Stimulated activated CD8-positive, alpha-beta memory T cell treated with anti-CD3 and anti-CD28 coated beads, Interleukin-7, amount 100 ng/mL, for 1 hour (primary cell): ENCODE measurements at places on chromosomes 7 and 10.

GRCh38 chr7:154998481-154998880 lies 4.4 kb downstream of the PAXIP1 start:
- no peak for DNase-seq

DNA sequence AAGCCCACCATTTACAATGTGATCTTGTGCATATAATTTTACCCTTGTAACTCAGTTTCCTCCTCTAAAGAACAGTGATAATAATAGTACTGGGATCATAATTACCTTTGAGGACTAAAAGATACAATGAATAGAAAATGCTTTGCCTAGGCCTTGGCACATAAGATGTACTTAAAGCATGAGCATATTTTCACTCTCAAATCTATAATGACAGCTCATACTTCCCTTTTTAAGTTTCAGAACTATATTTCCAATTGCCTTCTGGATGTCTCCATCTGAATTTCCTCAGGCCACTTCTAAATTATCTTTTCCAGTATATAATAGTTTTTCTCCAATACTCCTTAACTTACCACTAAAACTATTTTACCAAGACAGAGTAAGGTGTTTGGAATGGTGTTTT lies 13.3 kb upstream of the ITGB8 start:
- no peak for DNase-seq

DNA sequence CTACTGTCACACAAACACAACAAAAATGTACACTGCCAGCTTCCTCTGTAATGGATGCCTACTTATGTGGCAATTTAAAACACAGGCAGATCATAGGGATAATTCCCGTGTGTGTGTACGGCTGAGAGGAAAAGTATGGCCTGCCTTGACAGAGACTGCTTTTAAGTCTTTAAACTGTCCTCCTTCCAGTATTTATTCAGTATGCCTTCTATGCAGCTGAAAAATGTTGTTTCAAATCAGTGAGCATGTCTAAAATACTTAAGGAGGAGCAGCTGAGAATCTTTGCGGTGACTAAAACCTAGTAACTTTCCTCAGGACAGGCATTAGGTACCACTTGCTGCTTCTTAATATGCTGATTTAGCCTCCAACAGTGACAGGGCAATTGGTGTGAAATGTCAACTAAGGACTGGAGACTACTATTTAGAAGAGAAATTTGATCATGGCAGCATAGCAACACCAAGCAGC lies 126.3 kb downstream of the CACNA2D1 start:
- DNase-seq, result no peak

GRCh38 chr7:126569402-126569801 lies 683.3 kb downstream of the GRM8 start:
- no peak for DNase-seq

- DNase-seq, result no peak
Measured at GRCh38 chr7:46626691-46627310, 705.7 kb upstream of the IGFBP3 start.

GRCh38 chr10:44567471-44567870 lies 182.6 kb upstream of the CXCL12 start:
- DNase-seq, result no peak

DNA sequence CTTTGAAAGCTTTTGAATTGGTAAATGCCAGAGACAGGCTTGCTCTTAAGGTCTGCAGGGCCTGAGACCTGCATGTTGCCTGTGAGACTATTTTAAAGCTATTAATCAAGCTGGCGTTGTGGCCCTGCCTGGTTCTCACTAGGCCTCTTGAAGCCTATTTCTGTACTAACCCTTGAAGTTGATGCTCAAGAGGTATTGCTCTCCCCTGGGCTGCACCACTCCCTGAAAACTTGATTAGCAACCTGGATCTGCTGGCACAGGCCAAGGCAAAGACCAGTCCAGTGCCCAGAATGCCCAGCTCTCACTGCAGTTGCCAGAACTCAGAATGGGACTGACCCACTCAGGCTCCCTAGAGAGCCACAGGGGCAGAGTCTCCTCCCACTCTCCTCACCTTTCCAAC lies 220.0 kb upstream of the MEOX2 start:
- no peak for DNase-seq

DNA sequence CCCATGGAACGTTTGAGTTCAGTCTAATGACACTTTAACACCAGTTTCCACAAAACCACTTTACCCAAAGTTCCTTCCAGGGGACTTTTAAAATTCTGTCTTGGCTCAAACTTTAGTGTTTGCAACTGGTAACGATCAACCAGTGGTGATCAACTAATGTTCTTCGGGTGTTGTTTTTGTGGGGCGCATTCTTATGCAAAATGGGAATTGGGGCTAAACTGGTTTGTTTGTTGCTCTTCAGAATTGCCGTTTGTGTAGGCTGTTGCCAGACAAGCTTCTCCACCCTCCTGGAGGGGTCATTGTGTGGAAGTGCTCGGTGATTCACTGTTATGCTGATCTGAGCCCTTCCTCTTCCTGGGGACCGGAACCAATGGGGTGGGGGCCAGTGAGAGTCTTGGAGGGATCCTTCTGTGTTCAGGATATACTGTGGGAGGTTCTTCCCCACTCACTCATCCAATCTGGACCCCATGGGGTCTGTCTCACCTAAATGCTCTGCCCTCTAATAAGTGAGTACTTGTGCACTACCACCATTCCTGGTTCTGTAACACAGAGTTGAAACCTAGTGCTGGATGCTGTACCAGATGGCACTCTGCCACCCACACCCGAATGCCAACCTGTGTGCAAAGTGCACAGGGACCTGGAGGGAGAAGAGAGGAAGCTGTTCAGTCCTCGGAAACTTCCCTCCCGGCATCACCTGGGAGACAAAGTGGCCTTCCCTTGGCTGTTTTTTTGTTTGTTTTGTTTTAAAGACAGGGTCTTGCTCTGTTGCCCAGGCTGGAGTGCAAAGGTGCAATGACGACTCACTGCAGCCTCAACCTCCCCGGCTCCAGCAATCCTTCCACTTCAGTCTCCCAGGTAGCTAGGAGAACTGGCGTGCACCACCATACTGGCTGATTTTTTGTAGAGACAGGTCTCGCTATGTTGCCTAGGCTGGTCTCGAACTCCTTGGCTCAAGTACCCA lies 2.1 kb downstream of the NFE2L3 start:
- no peak for DNase-seq

GRCh38 chr10:109968953-109969759 lies 38.6 kb upstream of the ADD3 start:
- DNase-seq, result no peak

GRCh38 chr10:19719284-19719683 lies 96.9 kb upstream of the PLXDC2 start:
- DNase-seq, result no peak

DNA sequence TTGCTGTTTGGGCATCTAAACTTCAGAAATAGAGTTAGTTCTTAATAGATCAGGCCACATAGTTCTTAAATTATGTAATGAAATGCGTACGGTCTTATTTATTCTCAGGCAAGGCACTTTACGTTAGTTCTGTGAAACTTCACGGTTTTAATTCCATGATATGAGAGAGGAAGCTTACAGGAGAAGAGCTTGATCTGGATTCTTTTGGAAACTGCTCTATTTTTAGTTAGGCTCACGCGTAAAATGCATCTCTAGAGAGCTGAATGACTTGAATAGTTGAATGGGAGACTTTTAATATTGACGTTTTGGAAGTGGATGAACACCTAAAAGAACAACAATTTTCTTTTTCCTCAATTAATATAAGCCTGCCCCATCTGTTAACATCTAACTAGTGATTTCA lies 71.1 kb downstream of the PRKG1 start:
- no peak for DNase-seq

GRCh38 chr7:99437946-99438572 lies 539 bp downstream of the PTCD1 start:
- DNase-seq, result no peak

GRCh38 chr10:119770928-119771327 lies 45.1 kb downstream of the INPP5F start:
- DNase-seq, result no peak

DNA sequence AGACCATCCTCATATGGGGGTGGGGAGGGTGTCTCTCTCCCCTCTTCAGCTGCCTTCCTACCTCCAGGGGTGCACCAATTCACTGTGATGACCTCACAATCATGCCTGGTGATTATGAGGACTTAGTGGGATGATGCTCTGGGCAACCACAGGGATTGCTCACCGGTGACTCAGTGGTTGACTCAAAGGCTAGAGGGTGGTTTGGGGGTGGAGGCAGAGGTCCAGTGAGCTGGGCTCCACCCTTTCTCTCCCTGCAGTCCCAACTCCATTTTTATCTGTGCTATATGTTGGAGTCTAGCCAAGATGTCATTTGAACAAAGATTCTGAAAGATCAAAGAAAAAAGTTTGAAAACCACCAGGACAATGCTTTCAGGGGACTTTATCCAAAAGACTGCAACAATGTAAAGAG lies 286.9 kb downstream of the KCNMA1 start:
- no peak for DNase-seq

DNA sequence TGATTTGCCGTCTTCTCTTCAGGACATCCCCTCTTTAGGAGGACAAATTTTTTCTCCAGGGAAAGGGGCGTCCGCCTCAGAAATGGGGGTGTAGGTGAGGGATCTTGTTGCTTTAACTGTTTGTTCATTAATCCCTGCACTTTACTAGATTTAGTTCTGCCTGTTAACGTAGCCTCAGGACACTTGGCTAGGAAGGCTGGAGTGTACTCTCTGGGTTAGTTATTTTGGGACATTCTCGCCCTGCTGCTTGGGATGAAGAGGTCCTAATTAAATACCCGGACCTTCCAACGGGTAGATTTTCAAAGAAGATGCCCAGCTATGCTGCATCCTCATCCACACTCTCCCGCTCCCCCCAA lies 552 bp upstream of the ZNF365 start:
- DNase-seq, result no peak

GRCh38 chr7:29469976-29470557 lies 93.6 kb upstream of the PRR15 start:
- DNase-seq, result no peak

- DNase-seq, result no peak
Measured at GRCh38 chr10:132061465-132061864, 4.3 kb upstream of the JAKMIP3 start.

GRCh38 chr10:117743509-117743908 lies 201.0 kb downstream of the EMX2 start:
- DNase-seq, result no peak

DNA sequence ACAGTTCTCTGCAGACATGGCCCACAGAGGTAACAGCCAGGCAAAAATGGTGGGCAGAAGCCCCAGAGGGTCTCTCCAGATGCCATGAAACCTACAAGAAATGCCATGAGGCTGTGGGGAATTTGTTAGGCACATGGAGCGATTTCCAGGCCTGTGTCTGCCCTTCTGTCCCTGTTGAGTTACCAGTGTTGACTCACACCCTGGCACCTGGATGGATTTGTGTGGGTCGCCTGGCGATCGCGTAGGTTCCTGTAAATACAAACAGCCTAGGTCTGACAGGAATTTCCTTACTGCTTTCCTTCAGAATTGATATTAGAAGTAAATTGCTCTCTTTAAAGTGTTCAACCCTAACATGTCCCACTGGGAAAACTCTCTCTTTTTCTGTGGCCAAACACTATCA lies 164.9 kb upstream of the EEPD1 start:
- no peak for DNase-seq

DNA sequence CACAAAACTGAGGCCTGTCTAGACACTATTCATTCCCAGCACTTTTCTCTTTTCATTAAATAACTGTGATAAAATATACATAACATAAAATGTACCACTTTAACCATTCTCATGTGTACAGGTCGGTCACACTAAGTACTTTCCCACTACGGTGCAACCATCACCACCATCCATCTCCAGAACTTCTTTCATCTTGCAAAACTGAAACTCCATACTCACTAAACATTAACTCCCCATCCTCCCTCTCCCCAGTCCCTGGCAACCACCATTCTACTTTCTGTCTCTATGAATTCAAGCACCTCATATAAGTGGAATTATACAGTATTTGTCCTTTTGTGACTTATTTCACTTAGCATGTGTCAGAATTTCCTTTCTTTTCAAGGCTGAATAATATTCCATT lies 53.0 kb downstream of the ARHGAP12 start:
- DNase-seq, result no peak

- DNase-seq, result no peak
Measured at GRCh38 chr10:124045801-124046355, 47.5 kb downstream of the CHST15 start.

GRCh38 chr10:104317269-104317710 lies 21.0 kb downstream of the ITPRIP start:
- DNase-seq, result no peak

GRCh38 chr7:36072620-36073019 lies 80.4 kb upstream of the EEPD1 start:
- no peak for DNase-seq
